T-helper 9 cell (primary cell): ENCODE measurements at places on chromosomes 12 and 14.

- DNase-seq, result no peak
Measured at GRCh38 chr12:56839915-56840325, 76.8 kb downstream of the HSD17B6 start.

DNA sequence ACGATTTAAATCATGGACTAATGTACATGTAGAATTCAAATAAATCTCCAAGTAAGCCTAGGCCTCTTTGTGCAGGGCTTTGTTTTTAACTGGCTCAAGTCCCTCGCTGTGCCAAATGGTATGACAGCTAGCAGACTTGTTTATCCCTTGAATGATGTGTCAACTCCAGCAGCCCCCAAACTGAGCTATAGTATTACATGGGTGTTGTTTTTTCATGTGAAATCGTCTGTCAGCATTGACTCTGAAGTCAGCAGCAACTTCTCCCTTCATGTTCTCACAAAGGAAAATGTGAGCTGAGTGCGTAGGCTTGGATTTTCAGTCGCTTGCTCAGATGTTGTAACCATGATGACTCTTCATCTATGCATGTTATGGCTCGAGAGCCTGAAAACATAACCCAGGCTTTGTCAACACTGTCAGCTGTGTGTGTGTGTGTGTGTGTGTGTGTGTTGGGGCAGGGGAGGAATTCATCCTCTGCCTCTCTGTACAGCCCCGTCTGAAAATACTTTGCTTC is 73.3 kb downstream of the PTHLH start:
- DNase-seq, result no peak

GRCh38 chr14:100192250-100192671 is 32.8 kb upstream of the DEGS2 start:
- DNase-seq, result no peak

DNA sequence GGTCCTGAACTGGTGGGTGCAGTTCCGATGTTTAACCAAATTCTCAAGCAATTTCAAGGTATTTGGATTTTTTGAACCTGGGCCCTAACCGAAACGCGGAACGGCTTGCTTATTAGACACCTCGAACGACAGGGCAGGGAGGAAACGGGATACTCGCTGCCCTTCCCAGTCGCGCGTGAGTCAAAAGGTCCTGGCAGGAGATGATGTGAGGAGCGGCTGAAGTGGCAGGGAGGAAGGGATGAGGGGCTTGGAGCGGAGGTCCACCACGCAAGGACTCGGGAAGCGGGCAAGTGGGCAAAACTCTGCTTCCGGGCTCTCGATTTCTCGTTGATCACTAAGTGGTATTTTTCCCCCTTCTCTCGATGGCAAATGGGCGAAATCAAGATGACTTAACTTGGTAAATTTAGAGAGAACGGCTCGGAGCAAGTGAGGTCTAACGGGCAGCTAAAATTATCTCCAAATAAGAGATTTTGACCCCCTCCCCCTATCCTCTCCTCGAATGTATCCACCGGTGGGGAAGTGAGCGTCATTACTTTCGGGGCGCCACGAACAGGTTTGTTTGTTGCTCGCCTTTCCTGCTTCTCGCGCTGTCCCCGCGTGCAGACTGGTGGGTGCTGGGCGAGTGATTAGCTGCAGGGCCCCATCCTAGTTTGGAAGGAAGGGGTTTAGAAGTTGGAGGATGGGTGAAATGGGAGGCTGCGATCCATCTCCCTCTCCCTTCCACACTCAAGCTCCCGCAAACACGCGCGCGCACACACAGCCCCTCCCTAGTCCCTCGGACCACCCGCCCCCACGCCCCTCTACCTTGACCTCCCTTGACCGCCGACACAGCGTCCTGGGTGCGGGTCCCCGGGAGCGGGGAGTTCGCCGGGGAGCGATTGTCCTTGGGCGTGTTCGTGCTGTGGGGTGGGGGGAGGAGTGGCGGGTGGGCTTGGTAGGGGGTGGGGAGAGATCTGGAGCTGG is 986 bp upstream of the NTF3 start:
- no peak for DNase-seq

DNA sequence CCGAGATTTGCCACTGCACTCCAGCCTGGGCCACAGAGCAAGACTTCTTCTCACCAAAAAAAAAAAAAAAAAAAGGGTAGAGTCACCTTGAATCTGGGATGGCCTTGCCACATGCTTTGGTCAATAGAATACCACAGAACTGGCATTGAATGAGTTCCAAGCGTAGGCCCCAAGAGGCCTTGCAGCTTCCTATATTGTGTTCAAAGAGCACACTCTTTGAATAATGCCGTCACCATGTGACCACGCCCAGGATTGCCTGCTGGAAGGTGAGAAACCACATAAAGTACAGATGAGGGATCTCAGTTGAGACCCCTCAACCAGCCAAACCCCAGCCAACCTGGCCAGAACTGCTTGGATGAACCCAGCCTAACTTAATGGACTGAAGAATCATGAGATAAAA is 239.2 kb upstream of the AMIGO2 start:
- no peak for DNase-seq

DNA sequence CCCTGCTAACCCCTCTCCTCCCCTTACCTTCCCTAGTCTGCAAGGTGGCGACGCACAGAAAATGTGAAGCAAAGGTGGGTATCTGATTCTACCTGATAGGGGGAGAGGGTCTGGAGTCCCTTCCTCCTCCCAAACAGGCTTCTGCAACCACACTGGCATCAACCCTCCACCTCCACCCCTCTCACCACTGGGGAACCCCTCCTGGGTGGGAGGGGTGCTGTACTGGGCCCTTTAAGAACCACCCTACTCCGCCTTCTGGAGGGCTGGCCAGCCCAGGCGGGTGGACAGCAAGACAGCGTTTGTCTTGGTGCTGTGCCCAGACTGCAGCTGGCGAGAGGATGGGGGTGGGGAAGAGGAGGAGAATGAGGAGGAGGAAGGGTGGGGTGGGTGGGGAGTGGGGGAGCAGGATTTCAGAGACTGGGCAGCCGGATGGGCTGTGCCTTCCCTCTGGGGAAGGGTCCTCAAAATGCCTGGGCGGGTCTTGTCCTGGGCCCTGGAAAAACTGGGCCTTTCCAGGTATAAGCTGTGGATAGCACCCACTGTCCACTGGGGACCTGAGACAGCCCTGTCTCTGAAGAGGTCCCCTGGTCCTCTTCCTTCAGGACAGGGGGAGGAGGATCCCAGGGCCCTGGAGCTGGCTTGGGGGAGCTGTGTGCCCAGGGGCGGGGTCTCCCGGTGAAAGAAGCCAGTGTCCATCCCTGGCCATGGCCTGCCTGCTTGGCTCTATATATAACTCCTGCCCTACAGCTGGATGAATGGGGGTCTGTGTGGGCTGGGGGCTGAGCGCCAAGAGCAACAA is 2.8 kb downstream of the TNS2 start:
- no peak for DNase-seq

DNA sequence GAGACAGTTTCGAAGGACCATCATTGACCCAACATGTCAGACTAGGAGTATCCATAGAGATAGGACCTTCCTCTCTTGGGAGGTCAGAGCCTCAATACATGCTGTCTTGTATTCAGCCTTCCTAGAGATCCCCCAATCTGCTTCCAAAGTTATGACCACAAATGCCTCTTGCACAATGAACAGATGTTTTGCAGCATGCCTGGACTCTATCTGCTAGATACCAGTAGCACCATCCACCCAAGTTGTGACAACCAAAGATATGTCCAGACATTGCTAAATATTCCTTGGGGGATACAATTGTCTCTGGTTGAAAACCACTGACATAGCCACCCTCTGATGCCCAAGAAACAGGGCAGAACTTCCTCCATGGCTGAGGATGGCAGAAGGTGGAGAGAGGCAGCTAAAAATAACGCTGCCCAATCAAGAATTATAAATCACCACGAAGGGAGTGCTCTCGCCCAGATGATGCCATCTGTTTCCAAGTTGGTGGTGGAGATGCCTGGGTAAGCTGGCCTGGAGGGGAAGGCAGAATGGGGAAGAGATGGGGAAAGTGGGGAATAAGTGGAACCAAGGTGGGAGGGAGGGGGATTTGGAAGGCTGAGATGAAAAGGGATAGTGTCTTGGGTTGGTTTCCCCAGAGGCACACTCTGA is 42.9 kb upstream of the NOS1 start:
- no peak for DNase-seq

GRCh38 chr14:97844042-97844441 is 1046.9 kb downstream of the VRK1 start:
- DNase-seq, result no peak

DNA sequence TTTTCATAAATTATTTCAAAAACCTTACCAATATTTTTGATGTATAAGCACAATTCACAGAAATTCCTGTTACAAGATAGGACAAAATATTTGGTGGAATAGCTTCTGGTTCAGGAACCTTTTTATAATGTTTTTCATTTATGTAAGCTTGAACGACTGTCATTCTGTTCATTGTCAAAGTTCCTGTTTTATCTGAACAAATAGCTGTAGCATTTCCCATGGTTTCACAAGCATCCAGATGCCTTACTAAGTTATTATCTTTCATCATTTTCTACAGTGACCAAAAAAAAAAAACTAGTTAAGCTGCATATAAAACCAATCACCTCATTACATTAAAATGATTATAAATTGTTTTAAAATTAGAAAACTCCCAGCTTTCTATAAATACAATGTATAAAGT is 87.1 kb downstream of the ATP2B1 start:
- no peak for DNase-seq

GRCh38 chr12:50505675-50506530 is 1.1 kb downstream of the DIP2B start:
- DNase-seq, result no peak

- no peak for DNase-seq
Measured at GRCh38 chr14:92866901-92867865, 55.8 kb upstream of the CHGA start.

DNA sequence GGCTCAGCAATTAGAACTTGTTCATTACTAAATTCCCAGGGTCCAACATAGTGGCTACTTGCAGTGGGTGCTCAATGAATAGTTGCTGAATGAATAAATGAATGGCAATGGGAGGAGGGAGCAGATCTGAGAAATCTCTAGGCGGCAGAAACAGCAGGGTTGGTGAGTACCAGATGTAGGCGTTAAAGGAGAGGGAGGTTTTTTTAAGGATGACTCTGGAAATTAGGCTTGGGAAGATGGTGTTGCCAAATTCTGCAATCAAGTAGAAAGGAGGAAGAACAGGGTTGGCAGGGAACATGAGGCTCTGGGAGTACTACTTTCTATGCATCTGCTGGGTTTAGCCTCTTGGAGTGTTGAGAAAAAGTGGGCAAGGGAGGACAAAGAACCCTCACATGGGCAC is 207.1 kb downstream of the APAF1 start:
- DNase-seq, result no peak

DNA sequence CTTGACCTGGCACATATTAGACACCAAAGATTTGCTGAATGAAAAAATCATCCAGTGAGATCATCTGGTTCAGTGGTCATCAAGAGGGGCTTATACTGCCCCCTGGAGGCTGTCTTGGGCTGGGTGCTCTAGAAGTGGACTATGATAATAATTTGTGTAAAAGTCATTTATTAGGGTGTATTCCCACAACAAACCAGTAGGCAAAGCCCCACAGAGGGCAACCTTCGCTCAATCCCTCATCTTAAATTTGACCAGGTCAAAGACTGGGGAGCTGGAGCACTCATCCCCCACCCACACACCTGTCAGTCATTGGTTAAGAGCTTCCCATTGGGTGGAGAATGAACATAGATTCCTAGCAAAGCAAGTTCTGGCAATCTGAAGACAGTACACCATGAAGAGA is 20.0 kb upstream of the FICD start:
- DNase-seq, result no peak

GRCh38 chr12:79143803-79144202 is 279.2 kb downstream of the SYT1 start:
- no peak for DNase-seq

GRCh38 chr12:110373425-110373824 is 30.1 kb downstream of the ANAPC7 start:
- no peak for DNase-seq

DNA sequence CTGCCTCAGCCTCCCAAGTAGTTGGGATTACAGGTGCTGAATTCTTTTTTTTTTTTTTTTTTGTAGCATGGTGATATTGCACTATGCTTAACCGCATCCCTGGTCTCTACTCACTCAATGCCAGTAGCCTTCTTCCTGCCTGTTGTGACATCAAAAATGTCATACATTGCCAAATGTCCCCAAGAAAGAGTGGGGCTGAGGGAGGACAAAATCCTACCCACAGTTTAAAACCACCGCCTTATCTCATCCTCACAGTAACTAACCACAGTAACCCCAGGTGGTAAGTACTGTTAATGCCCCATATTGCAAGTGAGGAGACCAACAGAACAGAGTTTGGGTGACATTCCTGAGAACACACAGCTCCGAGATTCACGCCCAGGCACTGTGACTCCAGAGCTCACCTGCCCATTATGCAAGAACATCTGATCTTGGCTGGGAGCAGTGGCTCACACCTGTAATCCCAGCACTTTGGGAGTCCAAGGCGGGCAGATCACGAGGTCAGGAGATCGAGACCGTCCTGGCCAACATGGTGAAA is 19.6 kb downstream of the MORN3 start:
- no peak for DNase-seq

GRCh38 chr14:57573173-57573572 is 79.5 kb upstream of the CCDC198 start:
- DNase-seq, result no peak

DNA sequence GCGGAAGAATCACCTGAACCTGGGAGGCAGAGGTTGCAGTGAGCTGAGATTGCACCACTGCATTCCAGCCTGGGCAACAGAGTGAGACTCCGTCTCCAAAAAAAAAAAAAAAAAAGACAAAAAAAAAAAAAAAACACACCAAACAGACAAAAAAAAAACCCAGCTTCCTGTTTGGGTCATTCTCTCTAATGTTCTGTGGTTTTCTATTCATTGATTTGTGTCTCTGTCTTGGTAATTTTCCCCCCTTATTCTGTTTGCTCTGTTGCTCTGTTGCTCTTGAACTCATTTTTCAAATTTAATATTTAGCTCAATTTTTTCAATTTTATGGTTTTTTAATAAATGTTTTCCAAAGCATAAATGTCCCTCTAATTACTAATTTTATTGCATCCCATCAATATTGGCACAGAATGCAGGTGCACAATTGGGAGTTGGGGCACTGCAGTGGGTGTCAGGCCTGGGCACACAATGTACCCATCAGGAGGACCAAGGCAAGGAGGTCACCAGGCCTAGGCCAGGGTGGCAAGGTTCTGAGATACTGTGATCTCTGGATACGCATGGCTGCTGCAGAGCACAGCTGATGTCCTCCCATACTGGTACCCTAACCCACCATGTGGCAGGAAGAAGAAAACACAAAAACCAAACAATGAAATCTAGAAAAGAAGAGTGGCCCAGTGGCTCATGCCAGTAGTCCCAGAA is 8.0 kb upstream of the GNPTAB start:
- no peak for DNase-seq

GRCh38 chr12:52522346-52523011 is 2.3 kb upstream of the KRT5 start:
- no peak for DNase-seq

GRCh38 chr12:71223139-71223538 is 65.3 kb upstream of the TSPAN8 start:
- no peak for DNase-seq

DNA sequence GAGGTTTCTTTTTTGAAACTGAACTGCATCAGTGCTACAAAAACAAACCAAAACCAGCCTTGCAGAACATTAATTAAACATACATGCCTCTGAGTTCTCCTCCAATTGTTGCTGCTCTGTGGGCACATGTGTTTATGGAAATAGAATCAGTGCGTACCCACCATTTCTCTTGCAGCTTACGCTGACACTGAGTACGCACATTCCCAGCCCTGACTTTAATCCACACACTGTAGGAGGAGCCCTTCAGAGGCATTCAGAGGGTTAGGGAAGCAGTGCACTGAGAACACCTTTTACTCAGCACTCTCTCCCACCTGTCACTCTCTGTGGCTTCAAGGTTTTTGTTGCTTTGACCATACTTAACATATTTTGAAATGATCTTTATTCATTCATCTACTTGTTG is 250.5 kb upstream of the PWP1 start:
- DNase-seq, result no peak

- no peak for DNase-seq
Measured at GRCh38 chr12:90859591-90859990, 95.4 kb downstream of the CCER1 start.
